ENCODE measurements at places on chromosomes 3 and 15. TPM values are rescaled to one million over a fixed set of nuclear protein-coding genes. Genes with fewer than 3 reads are reported as not detected.

C2CD4A gene
- not detected for polyA plus RNA-seq

SPINK8 gene
- not detected for polyA plus RNA-seq

THAP10 gene
- polyA plus RNA-seq, result 0.07 TPM

MORF4L1 gene
- polyA plus RNA-seq, result 79.0 TPM

C3orf85 gene
- polyA plus RNA-seq, result not detected

SLC51A gene
- polyA plus RNA-seq, result not detected

WWTR1 gene
- 0.79 TPM for polyA plus RNA-seq

TUSC7 gene
- polyA plus RNA-seq, result not detected

SPATA12 gene
- polyA plus RNA-seq, result not detected

CCRL2 gene
- polyA plus RNA-seq, result 3.3 TPM
